B cell (primary cell): ENCODE measurements at places on chromosomes 4 and X. TPM values are rescaled to one million over a fixed set of nuclear protein-coding genes. Genes with fewer than 3 reads are reported as not detected.

BMPR1B gene
- total RNA-seq: not detected in 2 replicates

DBET gene
- total RNA-seq: not detected in 2 replicates

GPR143 gene
- total RNA-seq: not detected in 2 replicates

SYNPO2 gene
- 0.10 and 0.20 TPM in 2 replicates for total RNA-seq

FABP2 gene
- not detected in 2 replicates for total RNA-seq

HTRA3 gene
- not detected in 2 replicates for total RNA-seq

SPANXD gene
- total RNA-seq: not detected in 2 replicates

SSX4B gene
- total RNA-seq: not detected in 2 replicates

RNF150 gene
- not detected in 2 replicates for total RNA-seq

HHIP gene
- 0.39 TPM in 1 of 2 replicates, not detected in the other for total RNA-seq

RAB33A gene
- total RNA-seq: 2.2 and 2.4 TPM in 2 replicates

RAI2 gene
- total RNA-seq: not detected in 2 replicates

CT47B1 gene
- total RNA-seq: not detected in 2 replicates

RBM10 gene
- total RNA-seq: 51.5 and 51.6 TPM in 2 replicates

GUCY1B1 gene
- 0.10 and 0.19 TPM in 2 replicates for total RNA-seq

SULT1B1 gene
- 0.10 and 0.12 TPM in 2 replicates for total RNA-seq

CXCL5 gene
- total RNA-seq: not detected in 2 replicates

DDIT4L gene
- total RNA-seq: 0.12 TPM in 1 of 2 replicates, not detected in the other

GYG2 gene
- not detected in 2 replicates for total RNA-seq

USP53 gene
- total RNA-seq: 45.0 and 57.1 TPM in 2 replicates

ADGRG4 gene
- total RNA-seq: not detected in 2 replicates
